Tibial nerve (tissue), 4 donors: ENCODE measurements at places on chromosomes 3 and 15. TPM values are rescaled to one million over a fixed set of nuclear protein-coding genes. Genes with fewer than 3 reads are reported as not detected.

GRCh38 chr15:28900892-28901586, 15.3 kb downstream of the APBA2 start:
- no peak for DNase-seq

GRCh38 chr15:92091155-92091734, 237.7 kb downstream of the SLCO3A1 start:
- DNase-seq = no peak

DNA sequence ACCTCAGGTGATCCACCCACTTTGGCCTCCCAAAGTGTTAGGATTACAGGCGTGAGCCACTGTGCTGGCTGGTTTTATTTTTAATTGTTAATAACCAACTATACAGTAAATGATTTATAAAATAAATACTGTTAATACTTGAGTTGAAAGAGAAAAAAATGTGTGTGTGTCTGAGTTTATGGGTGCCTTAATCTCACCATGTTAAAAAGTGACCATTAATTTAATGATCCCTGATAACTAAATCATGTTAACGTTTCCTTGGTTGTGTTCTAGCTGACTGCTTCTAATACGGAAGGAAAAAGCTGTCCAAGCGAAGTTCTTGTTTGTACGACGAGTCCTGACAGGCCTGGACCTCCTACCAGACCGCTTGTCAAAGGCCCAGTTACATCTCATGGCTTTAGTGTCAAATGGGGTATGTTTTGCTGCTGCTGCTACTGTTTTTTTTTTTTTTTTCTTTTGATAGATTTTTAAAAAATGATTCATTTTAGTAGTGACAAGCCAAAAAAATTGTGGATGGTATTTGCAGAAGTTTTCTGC, 113.5 kb downstream of the GHSR start:
- DNase-seq = no peak

DNA sequence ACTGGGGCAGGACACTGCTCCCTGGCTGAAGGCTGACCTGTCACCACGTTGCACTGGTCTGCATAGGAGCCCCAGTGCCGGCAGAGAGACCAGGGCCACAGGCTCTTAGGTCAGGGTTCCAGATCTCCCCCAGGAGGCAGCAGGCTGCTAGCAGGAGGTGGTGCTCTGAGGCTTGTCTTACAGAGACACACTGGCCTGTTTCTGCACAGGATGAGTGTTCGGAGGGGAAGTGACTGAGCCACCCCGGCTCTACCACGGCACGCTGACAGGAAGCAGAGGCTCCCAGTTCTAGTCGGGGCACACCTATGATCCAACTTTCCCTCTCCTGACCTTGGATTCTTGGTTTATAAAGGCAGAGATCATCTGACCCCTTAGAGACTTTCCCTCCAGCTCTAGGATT, 8.6 kb downstream of the FBXL22 start:
- no peak for DNase-seq

DNA sequence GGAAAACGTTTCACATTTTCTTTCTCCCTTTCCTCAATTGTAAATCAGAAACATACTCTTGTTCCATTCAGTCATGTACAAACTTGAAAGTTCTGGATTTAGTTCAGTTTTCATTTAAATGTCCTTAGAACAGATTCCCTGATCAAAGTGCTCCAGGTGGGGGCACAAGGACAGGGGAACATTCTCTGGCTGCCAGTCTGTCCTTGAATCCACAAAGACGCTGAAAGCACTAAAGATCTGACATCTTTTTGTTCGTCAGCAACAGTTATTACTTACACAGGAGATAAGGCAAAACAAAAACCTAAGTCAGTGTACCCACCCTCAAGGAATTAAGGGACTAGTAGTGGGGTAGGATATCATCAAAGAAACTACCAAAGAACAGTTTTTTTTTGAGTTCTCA, 139.2 kb downstream of the GHSR start:
- DNase-seq = no peak

GRCh38 chr3:16893618-16894200, 9.0 kb downstream of the PLCL2 start:
- DNase-seq = no peak

The ITGA11 gene
- total RNA-seq = 12.1 TPM

The FGD5 gene
- total RNA-seq = 41.8 TPM
